ENCODE measurements at places on chromosomes 6 and 20.

GRCh38 chr6:54754406-54754805 lies 92.2 kb upstream of the FAM83B start:
- DNase-seq, result no peak

GRCh38 chr20:8242066-8242465 lies 110.0 kb downstream of the PLCB1 start:
- DNase-seq, result no peak

DNA sequence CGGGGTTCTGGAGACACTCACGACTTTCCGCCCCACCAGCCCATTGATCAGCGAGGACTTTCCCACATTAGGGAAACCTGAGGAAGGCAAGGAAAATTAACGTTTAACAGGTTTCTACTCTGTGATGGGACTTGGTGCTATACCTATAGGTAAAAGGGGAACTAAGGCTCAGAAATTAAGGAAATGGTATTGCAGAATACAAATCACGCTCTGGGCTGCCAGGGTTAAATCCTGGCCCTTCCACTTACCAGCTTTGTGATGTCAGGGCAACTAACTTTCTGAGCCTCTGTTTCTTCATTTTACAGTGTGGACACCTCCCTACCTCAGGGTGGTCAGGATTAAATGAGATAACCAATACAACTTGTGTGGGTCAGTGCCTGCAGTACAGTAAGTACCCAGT lies 8.8 kb downstream of the GNL1 start:
- no peak for DNase-seq

DNA sequence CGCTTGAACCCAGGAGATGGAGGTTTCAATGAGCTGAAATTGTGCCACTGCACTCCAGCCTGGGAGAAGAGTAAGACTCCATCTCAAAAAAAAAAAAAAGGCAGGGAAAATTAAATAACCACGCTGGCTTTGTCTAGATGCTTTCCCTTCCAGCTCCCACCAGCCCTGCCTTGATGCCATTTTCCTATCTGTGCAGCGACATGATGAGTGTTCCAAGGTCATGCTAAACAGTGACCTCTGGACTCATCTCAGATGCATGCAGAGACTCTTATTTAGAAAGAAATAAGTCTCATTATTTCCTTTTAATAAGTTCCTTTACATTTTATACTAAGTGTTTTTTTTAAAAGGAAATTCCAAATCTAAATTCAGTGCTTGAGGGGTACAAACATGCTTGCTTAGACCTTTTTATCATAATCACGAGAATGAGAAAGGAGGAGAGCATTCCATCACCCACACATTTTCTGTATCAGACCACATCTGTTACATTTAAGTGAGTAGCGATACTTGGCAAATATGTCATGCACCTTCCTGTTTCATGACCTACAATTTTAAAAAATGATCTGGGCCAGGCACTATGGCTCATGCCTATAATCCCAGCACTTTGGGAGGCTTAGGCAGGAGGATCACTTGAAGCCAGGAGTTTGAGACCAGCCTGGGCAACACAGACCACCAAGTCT lies 101.1 kb upstream of the RREB1 start:
- DNase-seq, result no peak

DNA sequence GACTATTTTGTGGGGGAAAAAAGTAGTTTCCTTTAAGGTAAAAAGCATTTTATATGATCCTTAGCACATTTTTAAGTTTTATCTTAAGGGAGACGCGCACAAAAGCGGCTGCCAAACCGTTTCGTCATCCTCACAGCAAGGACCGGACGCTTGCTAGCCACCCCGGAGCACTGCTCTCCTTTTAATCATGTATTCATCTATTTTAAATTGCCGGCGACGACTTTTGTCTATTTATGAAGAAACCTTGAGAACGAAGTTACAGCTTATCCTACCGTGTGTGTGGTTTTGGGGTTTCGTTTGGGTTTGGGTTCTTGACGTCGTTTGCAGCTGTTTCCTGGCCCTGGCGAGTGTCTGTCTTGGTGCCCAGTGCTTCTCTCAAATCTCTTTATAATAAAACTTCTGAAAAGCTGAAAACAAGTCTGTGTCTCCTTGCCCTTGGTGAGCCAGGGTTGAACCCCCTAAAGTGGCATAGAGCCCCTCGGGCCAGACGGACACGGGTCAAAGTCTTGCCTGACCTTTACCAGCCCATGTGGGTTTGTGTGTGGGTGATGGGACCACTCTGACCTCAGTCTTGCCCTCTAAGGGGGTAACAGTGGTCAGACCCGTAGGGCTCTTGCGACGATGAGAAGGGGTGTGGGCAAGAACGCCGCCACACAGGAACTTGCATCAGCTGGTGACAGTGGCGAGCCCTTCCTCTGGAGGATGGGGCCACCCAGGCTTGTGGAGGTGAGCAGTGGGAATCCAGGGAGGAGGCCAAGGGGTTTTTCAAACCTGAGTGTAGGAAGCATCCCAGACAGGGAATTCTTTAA lies 117.6 kb downstream of the JPH2 start:
- DNase-seq, result no peak

DNA sequence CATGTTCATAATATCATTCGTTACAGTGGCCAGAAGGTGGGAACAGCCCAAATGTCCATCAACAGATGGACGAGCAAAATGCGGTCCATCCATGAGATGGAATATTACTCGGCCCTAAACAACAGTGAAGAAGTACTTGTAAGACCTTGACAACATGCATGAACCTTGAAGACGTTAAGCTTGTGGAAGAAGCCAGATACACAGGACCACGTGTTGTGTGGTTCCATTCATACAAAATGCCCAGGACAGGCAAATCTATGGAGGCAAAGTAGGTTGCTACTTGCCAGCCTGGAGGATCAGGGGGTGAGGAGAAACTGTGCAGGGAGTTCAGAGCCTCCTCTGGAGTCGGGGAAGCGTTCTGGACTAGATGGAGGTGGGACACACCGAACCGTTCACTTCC lies 207.1 kb downstream of the ERMARD start:
- DNase-seq, result no peak

DNA sequence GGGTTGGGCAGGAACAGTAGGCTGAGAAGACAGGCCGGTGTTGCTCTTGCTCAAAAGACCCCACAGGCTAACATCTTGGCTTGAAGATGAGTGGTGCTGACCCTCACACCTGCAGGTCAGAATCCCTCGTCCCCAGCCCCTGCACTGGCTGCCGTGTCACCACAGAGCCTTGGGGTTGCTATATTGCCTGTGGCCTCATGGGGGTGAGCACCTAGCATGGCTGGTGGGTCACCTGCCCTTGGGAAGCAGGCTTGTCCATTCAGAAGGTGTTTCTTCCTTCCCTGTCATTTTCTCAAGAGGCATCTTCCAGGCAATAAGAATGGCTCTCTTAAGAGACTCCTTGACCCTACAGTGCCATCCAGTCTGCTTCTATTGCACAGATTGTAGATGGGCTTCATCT lies 7.7 kb downstream of the SLC22A16 start:
- DNase-seq, result no peak

DNA sequence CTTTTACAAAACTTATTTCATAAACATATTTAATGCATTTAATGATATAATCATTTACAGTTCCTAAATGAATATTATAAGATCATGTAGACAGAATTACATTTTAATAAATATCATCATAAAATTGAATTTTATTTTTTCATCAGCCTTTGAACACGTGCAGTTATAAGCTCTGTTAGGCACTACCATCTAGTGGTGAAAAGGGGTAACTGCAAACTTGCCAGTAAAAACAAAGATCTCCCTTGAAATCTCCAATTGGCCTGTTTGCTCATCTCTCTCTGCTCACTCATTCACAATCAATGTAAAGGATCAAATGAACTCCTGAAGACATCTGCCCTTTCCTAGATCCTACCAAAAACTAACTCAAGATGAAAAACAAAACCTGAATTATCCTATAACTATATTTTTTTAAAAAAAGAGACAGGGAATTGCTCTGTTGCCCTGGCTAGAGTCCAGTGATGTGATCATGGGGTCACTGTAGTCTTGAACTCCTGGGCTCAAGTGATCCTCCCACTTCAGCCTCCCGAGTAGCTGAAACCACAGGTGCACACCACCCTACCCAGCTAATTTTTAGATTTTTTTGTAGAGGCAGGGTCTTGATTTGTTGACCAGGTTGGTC lies 31.7 kb downstream of the SAMHD1 start:
- DNase-seq, result no peak

- no peak for DNase-seq
Observed at GRCh38 chr6:11975353-11975977, 36.6 kb upstream of the HIVEP1 start.

DNA sequence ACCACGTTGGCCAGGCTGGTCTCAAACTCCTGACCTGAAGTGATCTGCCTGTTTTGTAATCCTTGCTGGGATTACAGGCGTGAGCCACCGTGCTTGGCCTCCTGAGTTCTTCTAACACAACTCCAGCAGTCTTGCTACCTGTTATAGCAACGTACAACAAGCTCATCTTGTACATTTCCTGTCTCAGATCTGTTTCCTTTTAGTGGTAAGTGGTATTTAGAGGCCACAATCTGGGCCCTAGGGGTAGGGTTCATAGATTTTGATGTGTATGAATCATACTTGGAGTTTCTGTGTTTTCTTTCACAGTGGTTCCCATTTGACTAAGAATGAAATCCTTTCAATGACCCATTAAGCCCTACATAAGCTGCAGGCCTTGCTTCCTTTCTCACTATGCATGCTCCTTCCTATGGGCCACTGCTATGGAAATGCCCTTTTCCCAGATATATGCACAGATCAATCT lies 27.1 kb upstream of the SYNCRIP start:
- DNase-seq, result no peak

GRCh38 chr6:44906761-44907160 lies 421.4 kb upstream of the RUNX2 start:
- DNase-seq, result no peak

DNA sequence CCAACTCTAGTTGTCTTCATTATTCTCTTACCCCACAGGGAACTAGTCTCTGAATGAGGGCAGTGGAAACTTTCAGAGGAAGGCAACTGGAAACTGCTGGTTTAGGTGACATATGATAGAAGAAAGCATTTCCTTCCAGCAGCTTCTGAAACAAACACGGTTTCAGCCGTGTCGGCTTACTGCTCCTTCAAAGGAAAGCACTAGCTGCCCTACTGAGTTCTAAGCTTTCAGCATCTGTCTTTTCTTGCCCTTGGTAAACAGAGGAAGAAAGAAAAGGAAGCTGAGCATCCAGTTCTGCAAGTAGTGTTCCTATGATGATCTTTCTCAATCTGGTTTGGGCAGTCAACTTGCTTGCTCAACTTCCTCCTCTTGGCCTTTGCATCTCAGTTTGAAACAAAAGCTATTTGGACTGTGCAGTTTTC lies 117.5 kb upstream of the CEP85L start:
- DNase-seq, result no peak

DNA sequence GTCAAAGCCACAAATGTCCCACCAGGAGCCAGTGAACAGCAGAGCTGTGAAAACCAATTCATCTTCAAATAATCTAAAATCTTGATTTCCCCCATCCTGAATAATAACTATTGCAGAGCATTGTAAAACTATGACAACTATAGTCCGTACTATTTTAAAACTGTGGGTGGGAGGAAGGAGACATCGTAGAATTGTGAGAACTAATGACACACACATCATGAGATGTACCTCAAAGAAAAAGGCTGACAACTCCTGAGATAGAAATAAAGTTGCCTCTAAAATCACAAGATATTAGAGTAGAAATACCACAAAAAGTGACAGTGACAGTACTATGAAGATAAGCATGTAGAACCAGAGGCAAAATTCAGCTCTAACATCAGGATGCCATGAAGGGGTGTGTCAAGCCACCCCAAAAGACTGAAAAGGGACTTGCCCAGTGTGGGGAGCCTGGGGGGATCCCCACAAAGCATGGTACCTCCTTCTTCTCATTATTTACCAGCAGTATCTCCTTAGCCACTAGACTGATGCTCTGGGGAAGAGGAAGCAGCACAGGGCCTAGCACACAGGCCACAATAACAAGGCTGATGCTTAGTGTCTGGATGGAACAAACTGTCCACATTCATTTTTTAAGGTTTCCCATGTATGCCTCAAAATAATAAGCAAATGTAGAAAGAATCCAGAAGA lies 13.4 kb downstream of the NAPB start:
- DNase-seq, result no peak

DNA sequence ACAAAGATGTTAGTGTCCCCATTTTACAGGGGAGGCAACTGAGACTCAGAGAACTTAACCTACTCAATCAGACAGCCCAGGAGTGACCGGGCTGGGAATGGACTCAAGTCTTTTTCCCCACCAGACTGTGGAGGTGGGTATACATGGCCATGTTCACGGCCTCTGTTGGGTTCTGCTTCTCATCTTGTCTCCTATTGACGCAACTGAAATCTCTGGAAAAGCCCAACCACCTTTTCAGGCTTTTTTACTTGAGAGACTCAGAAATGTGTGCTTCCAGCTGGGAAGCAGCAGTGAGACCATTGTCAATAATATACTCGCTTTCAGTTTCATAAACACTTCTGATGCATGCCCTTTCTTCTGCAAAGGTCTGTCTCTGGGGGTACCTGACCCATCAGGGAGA lies 70.7 kb downstream of the SOBP start:
- DNase-seq, result no peak
